ENCODE measurements at places on chromosomes 3 and 15. TPM values are rescaled to one million over a fixed set of nuclear protein-coding genes. Genes with fewer than 3 reads are reported as not detected.

DNA sequence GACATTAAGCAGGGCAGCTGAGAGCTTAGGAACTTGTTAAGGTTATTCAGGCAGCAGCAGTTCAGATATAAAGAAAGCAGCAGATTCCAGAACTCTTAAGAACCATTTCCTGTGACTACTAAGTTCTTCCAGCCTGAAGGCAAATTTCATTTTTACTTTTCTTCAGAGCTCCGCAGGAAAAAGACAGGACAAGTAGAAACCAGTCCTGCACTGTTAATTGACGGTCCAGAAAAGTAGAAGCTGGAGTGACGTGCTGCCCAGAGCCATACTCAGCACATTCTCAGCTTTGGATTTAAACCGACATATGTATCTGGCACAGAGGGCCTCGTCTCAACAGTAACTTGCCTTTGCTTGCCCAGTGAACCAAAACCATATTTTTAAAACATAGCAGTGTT, 219.4 kb upstream of the STRIT1 start:
- DNase-seq, result no peak

- DNase-seq, result no peak
Observed at GRCh38 chr3:46861605-46862368, 1.5 kb downstream of the MYL3 start.

GRCh38 chr3:26099692-26100091, 309.8 kb downstream of the OXSM start:
- no peak for DNase-seq

- DNase-seq, result no peak
Observed at GRCh38 chr3:102718651-102719050, 283.8 kb downstream of the ZPLD1 start.

DNA sequence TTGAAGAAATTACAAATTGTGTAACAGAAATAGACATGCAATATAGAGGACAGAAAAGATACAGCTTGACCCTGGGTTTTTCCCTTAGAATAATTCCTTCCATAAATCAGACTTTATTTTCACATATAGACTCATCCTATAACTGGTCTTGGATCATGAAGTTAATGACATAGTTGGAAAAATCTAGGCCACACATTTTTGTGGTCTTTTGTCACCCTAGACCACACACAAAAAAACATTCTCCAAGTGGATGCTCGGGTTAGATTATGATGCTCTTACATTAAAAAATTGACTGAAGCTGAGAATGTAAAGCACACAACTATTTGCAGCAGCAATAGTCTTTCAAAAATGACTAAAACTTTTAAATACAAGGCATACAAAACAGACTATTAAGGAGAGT, 7.5 kb upstream of the PLA2G4D start:
- no peak for DNase-seq

DNA sequence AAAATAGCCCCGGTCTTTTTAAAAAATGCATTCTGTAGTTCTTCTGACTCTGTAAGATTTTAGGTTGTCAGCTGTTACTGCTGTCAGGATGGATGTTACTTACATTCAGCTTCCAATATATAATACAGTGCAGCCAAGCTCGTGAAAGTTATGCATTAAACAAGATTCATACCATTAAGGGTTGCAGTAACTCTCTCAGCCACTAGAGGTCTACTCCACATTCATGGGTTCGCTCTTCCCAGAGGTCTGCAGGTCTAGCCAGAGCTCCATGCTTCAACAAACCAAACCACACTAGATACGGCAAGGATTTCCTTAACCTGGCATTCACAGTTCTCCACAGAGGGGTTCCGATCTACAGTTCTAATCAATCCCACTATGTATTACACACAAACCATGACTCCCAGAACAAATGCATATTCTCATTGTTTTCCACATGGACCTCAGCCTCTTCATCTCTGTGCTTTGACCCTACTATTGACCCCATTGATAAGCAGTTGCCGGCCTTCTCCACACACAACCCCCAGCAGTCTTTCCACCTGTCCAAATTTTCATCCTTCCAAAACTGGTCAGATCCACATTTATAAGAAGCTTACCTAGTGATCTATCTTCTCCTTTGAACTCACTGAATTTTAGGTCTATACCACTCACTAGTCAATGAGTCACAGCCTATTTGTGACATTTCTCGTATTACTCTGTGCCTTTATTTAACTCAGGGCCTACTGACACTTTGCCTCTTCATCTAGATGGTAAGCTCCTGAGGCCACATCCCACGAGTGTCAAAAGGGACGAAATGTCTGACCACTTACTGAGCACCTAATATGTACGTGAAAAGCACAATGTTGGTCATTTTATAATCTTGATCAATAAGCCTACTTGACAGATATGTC, 33.7 kb downstream of the RORA start:
- DNase-seq, result no peak

GRCh38 chr15:62287066-62287857, 122.2 kb upstream of the C2CD4B start:
- no peak for DNase-seq

DNA sequence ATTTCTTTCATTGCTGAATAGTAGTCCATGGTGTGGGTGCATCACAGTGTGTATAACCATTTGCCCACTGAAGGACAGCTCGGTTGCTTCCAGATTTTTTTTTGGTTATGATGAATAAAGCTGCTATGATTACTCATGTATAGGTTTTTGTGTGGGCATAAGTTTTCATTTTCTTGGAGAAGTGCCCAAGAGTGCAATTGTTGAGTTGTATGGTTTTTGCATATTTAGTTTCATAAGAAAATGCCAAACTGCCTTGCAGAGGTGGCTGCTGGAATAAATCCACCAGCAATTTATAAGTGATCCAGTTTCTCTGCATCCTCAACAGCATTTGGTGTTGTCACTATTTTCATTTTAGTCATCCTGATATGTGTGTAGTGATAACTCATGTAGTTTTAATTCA, 8.4 kb upstream of the SPESP1 start:
- DNase-seq, result no peak

DNA sequence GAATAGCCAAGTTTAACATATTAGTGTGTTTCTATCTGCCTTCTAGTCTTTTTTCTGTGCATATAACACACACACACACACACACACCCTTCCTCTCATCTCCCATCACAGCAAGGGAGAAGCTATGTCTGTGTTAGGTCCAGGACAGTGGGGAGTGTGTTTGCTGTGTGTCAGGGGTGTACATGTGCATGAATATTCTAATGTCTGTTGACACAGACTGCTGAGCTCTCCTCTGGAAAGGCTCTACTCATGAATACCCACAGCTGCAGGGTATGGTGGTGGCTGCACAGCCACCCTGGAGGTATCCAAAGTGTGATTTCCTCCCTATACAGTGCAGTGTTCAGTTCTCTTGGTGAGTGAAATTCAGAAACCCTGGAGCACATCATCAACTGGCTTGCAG, 42.9 kb downstream of the ARNT2 start:
- DNase-seq, result no peak

DNA sequence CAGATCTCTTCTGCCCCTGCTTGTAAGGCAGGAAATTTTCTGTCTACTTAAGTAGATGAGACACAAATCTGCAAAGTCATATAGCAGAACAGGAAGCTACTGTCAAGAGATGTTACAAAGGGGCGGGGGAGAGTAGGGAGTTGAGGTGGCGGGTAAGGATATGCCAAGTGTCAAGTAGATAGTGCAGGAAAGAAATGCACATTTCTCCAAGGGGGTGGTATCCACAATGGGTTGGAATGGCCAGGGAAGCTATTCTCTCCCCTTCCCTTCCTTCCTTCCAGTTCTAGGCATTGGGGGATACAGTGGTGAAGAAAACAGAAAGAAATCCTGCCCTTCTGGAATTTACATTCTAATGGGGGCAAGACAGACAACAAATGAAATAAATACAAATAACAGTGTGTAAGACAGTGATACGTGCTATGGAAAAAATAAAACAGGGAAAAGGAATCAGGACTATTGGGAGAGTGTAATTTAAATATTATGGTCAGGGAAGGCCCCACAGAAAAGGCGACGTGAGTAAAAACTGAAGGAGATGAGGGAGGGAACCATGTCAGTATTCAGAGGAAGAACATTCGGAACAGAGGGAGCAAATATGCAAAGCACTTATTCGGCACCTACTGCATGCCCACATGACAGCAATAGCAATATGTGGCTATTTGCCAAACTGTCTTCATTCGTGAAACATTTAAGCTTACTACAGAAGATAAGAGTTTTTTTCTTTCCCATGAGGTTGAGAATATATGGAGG, 42.8 kb upstream of the RNU6-1 start:
- DNase-seq, result no peak

DNA sequence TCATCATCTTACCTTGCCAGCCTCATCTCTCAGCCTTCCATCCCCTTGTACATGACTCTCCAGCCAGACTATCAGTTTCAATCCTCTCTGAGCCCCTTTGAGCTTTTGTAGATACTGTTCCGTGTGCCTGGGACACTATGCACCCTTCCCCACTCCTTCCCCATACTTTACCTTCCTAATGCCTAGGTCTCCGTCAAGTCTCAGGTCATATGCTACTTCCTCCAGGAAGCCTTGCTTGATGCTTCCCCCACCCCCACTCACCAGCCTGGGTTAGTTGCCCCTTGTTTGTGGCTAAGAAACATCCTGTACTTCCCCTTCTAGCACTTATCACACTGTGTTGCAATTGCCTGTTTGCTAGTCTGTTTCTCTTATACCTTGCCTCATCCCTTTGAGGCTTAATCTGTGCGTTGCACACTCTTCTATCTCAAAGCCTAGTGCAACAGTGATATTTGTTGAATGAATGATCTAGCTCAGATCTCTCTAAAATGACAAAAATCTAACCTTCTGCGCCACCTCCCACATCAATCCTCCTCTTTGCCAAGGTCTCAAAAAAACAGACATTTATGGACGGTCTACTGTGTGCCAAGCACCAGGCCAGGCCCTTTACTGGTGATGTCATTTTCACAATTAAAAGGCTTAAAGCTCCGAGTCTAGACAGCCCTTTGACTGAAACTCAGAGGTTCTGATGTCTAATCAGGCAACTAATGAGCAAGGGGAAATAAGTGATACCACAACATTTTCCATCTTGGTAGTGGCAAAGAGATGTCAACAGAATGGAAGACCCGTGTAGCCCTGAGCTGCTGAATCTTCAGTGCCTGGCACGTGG, 6.5 kb upstream of the USP3 start:
- DNase-seq, result no peak

SYNPR gene
- not detected for total RNA-seq

LRRC34 gene
- 2.4 TPM for total RNA-seq

POTEB2 gene
- not detected for total RNA-seq

ADAMTSL3 gene
- not detected for total RNA-seq
